ENCODE measurements at places on chromosomes 4 and X.

GRCh38 chr4:168734703-168735678 lies 238.1 kb downstream of the PALLD start:
- DNase-seq = no peak
- H3K4me1 ChIP-seq = no peaks in the 10 kb centered on the region
- H3K27me3 ChIP-seq = peaks cover 12% of the 10 kb centered on the region
- no peaks in the 10 kb centered on the region for H3K36me3 ChIP-seq

- H3K4me1 ChIP-seq = peaks cover 55% of the 10 kb centered on the region
- H3K27me3 ChIP-seq = no peaks in the 10 kb centered on the region
- no peak for DNase-seq
- no peak overlapping the region for H3K27ac ChIP-seq
These were observed 12.2 kb downstream of the XPNPEP2 start for GRCh38 chrX:129750971-129751370.

DNA sequence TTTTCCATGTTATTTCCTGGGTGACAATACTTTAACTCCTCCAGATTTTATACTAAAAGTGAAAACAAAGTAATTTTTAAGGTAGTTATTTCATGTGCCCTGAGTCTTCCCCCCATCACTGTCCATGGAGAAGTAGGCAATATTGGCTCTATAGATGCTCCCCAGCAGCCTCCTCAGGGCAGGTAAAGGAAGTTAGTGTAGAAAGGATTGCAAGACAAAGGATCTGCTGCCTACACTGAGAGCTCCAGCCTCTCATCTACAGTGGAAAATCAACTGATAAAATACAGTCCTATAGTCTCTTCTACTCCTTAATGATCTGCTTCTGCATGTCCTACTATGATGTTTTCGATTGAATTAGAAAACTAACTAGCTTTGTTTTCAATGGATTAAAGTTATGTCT lies 8.5 kb downstream of the POU3F4 start:
- no peaks in the 10 kb centered on the region for H3K36me3 ChIP-seq
- no peak overlapping the region for H3K27ac ChIP-seq
- peaks cover 7% of the 10 kb centered on the region for H3K27me3 ChIP-seq
- no peak overlapping the region for H3K4me3 ChIP-seq
- DNase-seq = no peak
- H3K4me1 ChIP-seq = no peaks in the 10 kb centered on the region

DNA sequence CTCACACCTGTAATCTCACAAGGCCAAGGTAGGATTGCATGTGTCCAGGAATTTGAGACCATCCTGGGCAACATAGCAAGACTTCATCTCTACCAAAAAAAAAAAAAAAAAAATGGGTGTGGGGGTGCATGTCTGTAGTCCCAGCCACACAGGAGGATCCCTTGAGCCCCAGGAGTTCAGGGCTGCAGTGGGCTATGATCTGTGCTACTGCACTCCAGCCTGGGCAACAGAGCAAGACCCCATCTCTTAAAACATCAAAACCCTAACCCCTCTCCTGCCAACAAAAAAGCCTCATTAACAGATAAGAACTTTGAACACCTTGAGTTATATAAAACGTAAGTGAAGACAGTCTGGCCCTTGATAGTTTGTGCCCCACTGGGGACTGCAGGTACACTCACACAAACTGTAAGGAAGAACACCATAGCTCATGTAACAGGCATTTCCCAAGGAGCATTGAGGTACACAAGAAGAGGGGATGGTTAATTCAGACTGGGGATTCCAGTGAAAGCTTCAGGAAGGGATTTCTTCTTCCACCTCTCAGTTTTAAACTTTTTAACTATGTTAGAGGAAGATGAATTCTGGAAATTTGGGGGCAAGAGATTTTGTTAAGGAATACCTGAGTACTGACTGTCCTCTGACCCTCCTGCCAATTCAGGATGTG lies 34.7 kb downstream of the RBPJ start:
- no peaks in the 10 kb centered on the region for H3K27me3 ChIP-seq
- H3K4me1 ChIP-seq = peaks cover 5% of the 10 kb centered on the region
- no peak overlapping the region for H3K27ac ChIP-seq
- DNase-seq = no peak
- peaks cover 1% of the 10 kb centered on the region for H3K36me3 ChIP-seq

- no peak overlapping the region for H3K27ac ChIP-seq
- no peaks in the 10 kb centered on the region for H3K36me3 ChIP-seq
- H3K27me3 ChIP-seq = no peaks in the 10 kb centered on the region
- DNase-seq = no peak
- H3K4me1 ChIP-seq = no peaks in the 10 kb centered on the region
- H3K4me3 ChIP-seq = no peak overlapping the region
These were observed 1703.7 kb upstream of the AGA start for GRCh38 chr4:179145746-179146525.

Data from activated CD8-positive, alpha-beta T cell treated with anti-CD3 and anti-CD28 coated beads, Interleukin-2, amount 10 ng/mL, durations not matched to agents 7 days and 5 days (primary cell).